ENCODE measurements at places on chromosomes 12 and 14. TPM values are rescaled to one million over a fixed set of nuclear protein-coding genes. Genes with fewer than 3 reads are reported as not detected.
A peak's percentile ranks its signal among the peaks of the same experiment; 100 is the strongest.

GRCh38 chr12:5388581-5389535, 43.0 kb upstream of the NTF3 start:
- DNase-seq: no peak

ANO6 gene
- 46.2 TPM for total RNA-seq

FLRT2 gene
- 4.7 TPM for total RNA-seq

DNA sequence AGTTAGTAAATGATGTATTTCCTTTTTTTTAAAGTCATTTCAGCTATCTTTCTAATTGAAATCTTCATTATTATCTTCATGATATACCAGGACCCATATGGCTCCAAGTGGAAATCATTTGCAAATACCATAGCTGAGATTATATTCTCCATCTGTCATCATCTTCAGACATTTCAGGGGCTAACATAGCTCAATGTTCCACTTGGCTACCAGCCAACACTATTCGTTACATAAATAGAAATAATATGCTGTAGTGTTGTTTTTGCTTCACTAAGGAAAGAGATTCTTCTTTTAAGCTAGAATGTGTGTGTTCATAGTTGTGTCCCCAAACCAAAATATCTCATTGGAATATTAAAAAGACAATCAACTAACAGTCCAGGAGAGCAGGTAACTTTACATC, 225.1 kb downstream of the DIO2 start:
- DNase-seq: no peak

DNA sequence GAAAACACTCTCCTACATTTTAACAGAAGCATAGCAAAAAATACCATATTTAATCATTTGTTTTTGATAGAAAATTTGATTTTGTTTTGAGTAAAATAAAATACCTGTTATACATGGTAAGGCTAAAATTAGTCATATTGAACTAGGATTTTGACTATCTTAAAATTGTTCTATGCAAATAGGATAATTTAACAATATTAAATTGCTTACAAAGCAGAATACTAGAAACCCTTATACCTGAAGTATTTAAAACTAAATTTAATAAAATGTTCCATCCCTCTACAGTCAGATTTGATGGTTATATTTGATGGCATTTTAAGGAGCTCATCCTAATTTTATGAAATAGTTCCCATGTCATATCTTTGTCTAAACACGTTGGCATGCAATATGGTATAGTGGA, 323.2 kb downstream of the GPHN start:
- DNase-seq: no peak

- DNase-seq: no peak
These were observed 126.2 kb downstream of the CRADD start for GRCh38 chr12:93803424-93803807.

GRCh38 chr12:116453631-116454030, 105.5 kb upstream of the MAP1LC3B2 start:
- DNase-seq: no peak

- DNase-seq: peak; percentile 53
These were observed 60.6 kb downstream of the SLC25A47 start for GRCh38 chr14:100383727-100384158.

RNF212B gene
- not detected for total RNA-seq

- DNase-seq: peak; percentile 18
These were observed 462 bp downstream of the KNTC1 start for GRCh38 chr12:122527478-122527944.

GRCh38 chr14:68793734-68794129, 865 bp upstream of the ZFP36L1 start:
- DNase-seq: no peak

DNA sequence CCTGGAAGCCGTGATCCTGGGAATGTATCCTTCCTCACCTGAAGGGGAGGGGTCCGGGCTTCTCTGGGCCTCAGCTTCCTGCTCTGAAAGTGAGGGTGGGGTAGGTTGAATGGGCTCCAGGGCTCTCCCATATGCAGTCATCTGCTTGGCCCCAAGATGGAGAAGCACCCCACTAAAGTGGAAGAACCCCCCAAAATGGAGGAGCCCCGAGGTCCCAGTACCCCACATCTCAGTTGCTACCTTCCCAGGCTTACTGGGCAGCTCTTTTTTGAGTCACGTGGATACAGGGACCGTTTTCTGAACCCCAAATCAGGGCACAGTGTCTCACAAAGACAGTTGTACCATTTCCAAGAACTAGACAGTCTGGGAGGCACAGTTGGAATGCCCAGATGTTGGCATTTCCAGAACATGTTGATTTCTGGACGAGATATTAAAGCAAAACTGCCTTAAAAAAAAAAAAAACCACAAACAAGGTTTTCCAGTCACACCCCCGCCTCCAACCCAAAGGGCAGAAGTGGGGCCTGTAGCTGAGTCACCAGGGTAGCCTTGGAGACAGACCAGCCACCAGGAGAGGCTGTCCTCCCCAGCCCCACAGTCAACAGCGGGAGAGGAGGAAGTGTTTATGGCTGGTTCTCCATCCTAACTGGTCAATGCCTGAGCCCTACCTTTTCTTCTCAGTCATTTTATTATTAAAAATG, 12.1 kb downstream of the VASH1 start:
- DNase-seq: peak; percentile 66

DNA sequence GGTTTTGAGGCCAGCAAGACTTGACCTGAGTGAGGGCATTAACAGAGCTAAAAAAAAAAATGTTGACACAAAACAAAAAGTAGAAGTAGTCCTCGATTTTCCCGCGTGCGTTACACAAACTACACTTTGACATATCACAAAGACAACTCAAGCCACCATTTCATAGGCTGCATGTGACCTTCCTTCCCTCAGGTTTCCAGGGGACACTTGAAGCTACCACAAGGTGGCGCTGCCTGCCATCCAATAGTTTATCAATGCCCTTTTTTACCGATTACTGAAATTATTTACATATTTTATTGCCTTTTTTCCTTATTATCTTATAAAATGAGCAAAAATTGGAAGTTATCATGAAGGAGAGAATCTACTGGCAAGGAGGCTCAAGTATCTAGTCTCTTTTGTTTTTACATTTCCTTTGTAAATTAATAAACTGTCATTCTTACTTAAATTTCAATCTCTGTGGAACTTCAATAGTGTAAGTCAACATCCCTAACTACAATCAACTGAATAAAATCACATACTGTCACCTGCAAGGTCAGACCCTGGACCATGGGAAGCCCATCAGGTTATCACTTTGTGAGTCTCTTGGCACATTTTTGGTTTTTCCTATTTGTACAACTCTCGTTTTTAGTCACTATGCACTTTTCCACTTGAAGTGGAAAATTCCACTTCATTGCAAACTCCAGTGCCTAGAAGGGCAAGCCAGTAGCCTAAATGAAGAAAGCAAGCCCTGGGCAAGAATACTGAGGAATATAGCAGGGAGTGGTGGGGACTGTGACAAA, 84.6 kb upstream of the CPSF6 start:
- peak; percentile 54 for DNase-seq
